ENCODE measurements at places on chromosomes 11 and 22.

- DNase-seq, result no peak
These were observed 16.5 kb upstream of the MALAT1 start for GRCh38 chr11:65482306-65482850.

DNA sequence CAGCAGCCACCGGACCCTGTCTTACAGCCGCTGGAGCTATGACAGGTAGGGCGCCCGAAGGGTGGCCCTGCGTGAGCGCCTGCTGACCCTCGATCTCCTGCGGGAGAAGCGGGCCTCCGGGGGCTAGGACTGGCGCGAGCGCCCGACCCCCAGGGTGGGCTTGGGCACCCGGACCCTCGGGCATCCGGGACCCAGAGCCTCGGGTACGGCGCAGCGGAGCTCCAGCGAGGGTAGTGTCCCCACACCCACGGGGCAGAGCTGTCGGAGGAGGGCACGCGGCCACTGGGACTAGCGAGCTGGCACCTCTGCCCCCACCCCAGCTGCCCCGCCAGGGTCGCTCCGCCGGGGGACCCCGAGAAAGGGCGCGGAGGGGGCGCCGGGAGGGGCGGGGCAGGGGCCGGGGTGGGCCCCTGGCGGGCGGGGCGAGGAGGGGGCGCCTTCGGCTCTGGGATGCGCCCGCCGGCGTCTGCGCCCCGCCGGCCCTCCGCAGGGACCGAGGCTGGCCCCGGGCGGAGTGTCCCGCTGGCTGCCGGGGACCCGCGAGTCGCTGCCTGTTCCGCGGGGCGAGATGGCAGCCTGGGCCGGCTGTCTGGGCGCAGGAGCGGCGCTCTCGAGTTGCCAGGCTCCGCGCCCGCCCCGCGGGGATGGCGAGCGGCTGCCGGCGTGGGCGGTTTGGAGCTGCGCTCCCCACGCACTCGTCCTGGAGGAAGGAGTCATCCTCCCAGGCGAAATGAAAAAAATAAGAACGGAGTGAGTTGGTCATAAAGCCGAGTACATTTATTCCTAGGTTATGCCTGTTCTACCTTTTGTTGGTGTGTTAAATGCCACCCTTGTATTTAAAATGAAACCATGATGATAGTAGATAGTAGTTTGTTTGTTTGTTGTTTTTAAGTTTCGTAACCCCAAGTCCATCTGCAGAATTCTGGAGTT, 32.4 kb downstream of the EIF3F start:
- no peak for DNase-seq

DNA sequence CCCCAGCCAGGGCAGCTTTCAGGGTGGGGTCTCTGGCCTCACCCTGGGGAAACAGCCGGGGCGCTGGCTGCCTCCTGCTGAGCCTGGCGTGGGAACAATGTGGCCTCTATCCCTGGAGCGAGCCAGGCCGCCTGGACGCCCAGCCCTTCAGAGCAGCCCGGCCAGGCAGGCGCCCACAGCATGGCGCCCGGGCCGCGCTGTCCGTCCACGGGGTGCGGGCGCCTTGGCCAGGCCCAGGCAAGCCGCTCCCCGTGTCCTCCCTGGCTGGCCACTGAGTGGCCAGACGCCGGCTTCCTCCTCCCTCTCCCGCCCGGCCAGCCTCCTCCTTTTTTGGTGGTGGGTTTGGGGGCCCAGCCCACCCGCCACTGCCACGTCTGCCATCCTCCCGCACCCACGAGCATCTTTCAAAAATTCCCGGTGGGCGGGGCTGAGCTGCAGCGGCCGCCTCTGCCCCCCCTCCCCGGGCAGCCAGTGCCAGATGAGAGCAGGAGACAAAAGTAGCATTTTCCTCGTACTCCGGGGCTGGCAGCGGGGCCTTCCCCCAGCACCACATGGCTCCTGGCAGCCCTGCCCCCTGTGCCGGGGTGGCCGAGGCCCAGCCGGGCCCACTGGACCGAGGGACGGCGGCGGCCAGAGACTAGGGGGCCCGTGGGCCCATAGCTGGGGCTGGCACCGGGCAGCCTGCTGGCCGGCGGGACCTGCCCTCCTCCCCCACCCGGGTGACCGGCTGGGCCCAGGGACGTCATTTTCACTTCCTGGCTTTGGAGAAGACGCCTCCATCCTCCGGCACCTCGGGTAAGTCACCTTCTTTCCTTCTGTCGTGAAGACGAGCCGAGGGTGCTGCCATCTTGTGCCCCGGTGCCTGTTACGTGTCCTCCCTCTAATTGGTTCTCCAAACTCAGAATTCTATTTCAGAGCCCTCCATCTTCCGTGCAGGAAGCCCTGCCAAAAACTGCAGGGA, 70.2 kb upstream of the PPARA start:
- DNase-seq, result no peak

GRCh38 chr11:20541503-20541902, 57.9 kb upstream of the SLC6A5 start:
- DNase-seq, result no peak

- DNase-seq, result no peak
These were observed 233.4 kb downstream of the LRRC4C start for GRCh38 chr11:41225856-41226633.

GRCh38 chr11:37770145-37770544, 1172.1 kb upstream of the RAG2 start:
- no peak for DNase-seq

- DNase-seq, result no peak
These were observed 187.4 kb downstream of the MN1 start for GRCh38 chr22:27614006-27614649.

- DNase-seq, result no peak
These were observed 125.5 kb upstream of the NCAM1 start for GRCh38 chr11:112835591-112836255.

GRCh38 chr11:121068787-121069186, 32.3 kb upstream of the TECTA start:
- no peak for DNase-seq

DNA sequence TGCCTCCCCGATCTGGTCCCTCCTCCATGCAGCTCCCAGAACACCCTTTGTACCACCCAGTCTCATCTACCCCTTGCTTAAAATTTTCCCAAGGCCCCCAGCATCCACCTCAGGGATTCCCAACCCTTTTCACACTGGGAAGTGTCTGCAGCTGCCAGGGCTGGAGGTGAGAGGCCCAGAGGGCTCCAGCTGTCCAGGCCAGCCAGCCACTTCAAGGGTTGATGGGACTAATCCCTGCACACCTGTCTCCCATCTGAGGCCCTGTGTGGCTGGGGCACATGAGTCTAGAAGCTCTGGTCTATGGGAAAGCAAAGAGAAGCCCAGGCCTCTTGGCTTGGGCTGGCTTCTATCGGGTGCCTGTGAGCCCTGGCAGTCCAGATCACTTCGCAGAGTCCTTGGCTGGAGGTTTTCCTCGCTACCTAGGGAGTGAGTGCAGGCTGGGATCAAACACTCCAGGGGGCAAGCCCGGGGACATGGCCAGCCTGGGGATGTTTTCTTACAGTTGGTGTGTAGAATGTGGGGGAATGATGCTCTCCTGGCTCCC, 41.1 kb upstream of the TPBGL start:
- DNase-seq, result no peak

- DNase-seq, result no peak
These were observed 11.1 kb upstream of the CDC42EP2 start for GRCh38 chr11:65303555-65303954.

DNA sequence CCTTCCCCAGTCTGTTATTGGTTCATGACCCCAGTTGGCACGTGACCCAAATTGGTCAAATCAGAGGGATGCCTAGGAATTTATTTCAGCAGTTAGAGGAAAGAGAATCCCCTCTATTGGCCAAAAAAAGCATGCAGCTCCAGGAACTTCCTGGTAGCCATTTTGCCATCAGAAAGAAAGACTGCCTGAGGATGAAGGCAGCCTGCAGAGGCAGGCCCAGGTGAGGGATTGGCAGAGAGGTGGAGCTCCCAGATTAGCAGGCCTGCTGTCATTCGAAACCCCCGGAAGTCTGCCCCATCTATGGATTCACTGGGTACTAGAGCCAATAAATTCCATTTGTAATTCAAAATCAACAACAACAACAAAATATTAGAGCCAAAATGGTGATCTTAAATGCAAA, 207.6 kb downstream of the CWF19L2 start:
- no peak for DNase-seq

- no peak for DNase-seq
These were observed 785.6 kb downstream of the BRD1 start for GRCh38 chr22:49042066-49042465.

DNA sequence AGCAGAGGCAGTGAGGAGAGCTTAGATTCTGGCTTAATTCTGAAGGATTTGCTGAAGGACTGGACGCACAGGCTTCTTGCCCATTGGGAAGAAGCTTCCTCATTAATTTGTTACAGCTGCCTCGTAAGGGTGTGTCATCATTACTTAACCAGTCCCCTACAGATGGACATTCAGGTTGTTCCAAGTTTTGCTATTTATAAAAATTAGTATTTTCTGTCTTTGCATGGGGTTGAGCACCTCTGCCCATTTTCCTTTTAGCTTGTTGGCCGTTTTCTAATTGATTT, 38.1 kb downstream of the CAPN1 start:
- DNase-seq, result no peak

DNA sequence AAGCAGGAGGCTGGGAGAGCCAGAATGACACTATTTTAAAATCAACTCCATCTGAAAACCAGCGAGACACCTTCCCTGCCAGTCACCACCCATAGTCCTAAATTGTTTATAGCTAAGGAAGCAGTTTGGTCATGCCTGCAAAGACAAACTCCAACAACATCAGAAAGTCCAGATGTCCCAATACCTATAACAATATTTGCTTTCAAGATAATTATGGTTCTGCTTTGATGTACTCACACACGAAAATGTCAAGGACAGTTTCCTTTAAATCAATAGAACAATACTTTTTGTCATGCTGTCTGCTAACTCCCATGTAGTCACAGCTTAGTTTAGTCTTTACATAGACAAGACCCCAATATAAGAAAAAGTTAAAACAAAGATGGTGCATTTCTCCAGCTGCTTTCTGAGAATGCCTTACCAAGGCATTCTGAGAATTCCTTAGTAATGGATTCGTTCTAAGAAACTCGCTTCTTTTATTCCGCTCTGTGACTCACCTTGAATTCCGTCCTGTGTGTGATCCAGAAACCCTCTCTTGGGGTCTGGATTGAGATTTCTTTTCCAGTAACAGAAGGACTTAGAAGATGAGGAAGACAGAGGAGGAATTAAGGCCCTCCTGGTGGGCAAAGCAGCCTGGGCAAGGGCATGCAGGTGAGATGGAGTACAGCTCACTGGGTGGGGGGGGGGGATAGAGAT, 9.6 kb upstream of the SCGB2A2 start:
- DNase-seq, result no peak

DNA sequence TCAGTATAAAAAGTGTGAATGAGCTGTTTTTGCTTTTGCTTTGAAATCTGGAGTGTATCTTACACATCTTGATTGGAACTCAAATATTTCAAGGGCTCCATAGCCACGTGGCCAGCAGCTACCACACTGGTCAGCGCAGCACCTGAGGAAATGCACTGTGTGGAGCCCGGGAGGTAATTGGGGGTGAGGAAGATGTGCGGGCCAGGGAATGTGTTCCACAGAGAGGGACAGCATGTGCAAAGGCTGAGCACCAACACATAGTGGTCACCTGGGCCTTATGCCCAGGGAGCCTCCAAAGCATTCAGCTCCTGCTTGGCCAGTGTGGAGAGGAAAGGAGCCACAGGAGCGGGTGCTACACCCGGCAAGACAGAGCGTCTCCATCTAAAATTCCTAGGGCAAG, 20.8 kb downstream of the RELT start:
- no peak for DNase-seq

GRCh38 chr22:17214416-17215043, 4.7 kb downstream of the ADA2 start:
- no peak for DNase-seq

DNA sequence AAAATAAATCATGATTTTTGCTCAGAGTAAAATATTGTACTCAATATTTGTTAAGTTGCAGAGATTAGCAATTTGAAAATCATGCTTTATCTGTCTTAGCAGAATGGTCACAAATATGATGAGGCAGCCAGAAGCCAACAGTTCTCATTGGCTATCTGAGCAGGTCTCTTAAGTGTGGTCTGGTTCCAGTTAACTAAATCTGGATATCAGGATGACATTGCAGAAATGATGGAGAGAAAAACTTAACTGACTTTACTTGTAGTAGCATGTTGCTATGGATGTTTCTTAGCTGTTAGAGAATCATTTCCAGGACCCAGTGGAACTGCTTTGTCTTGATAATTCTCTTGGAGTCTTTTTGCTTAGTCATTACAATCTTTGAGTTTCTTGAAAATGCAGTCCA, 1070.3 kb downstream of the JRKL start:
- DNase-seq, result no peak

GRCh38 chr22:44407171-44407986, 90.7 kb downstream of the RTL6 start:
- no peak for DNase-seq

DNA sequence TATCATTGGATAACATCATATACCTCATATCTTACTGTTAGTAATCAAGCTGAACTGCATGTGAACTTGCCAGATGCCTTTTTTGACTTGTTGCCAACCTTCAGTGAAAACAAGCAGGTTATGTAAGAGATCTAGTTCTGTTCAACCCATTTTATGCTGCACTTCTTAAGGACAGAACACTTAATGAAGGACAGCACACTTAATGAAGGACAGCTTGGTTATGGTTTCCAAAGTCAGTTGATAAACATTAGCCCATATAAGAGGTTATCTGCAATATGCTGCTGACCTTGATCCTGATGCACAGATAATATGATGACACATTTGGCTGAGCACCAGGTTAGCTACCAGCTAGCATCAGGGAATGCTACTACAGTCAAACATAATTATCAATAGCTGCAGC, 358.7 kb upstream of the PDGFD start:
- no peak for DNase-seq

GRCh38 chr11:121023848-121024751, at the start of gene TBCEL:
TSS of gene TBCEL (plus strand) at chr11:121024102. CDS start at chr11:121045691, 21,589 bp downstream.
- DNase-seq, result peak; percentile 94

GRCh38 chr11:110367571-110367970, 62.2 kb upstream of the FDX1 start:
- DNase-seq, result no peak

- DNase-seq, result no peak
These were observed 21.1 kb downstream of the SHISA8 start for GRCh38 chr22:41893591-41894375.

- DNase-seq, result peak; percentile 17
These were observed 261.3 kb upstream of the LRRC4C start for GRCh38 chr11:41720761-41721160.

GRCh38 chr11:117953024-117953671, 23.9 kb upstream of the TMPRSS13 start:
- DNase-seq, result no peak

- no peak for DNase-seq
These were observed 32.0 kb downstream of the KCNC1 start for GRCh38 chr11:17766590-17766989.

DNA sequence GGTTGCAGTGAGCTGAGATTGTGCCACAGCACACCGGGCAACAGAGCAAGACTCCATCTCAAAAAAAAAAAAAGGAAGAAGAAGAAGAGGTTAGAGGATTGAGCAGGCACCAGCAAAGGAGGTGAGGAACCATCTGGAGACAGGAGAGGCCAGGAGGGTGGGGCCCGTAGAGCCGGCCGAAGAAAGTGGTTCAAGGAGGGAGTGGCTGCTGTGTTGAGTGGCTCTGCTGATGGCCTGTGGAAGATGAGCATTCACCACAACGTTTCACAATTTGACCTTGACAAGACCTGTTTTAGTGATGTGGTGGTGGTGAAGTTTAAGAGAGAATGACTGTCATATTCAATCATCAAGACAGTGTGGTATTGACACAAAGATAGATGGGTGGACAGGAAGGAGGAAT, 6.8 kb upstream of the CTSD start:
- no peak for DNase-seq

Data from D721Med (cell line).